NCI-H1105 (cell line): ENCODE measurements at places on chromosomes 12 and 14.

DNA sequence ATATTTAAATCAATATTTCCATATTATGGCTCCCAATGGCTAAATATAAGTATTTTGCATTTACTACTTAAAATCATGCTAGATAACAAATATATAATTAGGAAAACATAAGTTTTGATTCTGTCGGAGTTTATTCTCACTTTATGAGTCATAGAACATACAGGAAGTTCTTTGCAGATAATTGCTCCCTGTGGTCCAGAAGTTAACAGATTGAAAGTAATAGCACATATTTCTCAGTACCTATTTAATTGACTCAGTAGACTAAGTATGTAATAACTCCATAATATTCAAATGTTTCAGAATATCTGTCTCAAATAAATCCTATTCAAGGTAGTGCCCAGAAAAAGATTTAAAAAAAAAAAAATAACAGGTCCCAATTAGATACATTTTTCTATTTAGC lies 806.0 kb upstream of the ATXN7L3B start:
- no peak for DNase-seq

DNA sequence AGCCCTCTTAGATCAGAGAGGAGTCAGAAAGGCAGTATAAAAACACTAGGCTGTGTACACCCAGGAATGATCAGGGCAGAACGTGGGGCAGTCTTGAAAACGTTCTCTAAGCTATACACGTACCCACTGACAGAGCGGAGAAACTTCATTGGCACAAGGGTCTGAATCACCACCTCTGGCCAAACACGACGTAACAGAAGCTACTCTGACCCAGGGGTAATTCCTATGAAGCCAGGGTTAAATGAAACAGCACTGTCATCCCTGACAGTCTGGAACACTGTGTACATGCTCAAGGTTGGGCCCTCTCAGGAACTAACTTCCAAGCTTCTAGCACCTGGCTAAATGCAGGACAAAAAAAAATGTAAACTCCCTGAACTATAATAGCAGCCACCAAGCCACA lies 38.4 kb downstream of the PARP11 start:
- no peak for DNase-seq

DNA sequence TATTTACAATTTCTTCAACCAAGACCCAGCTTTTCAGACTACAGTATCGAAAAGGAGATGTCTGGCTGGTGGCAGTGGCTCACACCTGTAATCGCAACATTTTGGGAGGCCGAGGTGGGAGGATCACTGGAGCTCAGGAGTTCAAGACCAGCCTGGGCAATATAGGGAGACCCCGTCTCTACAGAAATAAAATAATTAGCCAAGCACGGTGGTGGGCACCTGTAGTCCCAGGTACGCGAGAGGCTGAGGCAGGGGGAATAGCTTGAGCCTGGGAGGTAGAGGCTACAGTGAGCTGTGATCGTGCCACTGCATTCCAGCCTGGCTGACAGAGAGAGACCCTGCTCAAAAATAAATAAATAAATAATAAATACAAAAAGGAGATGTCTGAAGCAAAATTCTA lies 530.5 kb downstream of the BCL11B start:
- DNase-seq = no peak

GRCh38 chr12:88896958-88897357 lies 316.7 kb upstream of the KITLG start:
- no peak for DNase-seq

DNA sequence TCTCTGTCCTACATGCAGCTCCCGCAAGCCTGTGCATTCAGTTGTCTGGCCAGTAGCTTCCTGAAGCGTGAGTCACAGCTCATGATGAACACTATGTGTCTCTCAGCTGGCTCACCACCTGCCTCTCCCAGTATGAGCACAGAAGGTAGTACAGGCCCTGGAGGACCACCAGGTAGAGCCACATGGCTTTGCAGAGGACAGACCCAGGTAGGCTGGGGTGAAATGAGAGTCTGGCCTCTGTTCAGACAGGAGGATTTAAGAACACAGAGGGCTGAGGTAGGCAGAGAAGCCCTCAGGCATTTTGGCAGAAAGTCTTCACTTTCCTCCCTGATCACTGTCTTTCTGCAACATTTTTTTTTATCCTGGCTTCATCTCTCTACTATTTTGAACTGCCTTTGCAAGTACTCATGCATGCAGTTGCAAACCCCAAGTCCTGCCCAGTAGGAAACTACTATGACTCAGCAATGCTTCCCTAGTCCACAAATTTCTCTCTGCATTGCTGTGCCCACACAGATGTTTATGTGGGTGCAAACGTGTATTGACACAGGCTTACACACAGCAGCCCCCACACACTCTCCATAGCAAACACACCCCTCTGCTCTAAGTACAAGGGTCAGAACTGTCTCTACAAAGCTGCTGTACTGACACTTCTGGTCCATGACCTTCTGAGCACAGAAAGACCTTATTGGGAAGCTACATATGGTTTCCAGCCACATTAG lies 7.2 kb upstream of the SDR9C7 start:
- DNase-seq = no peak
